ENCODE measurements at places on chromosomes 2 and 18.

DNA sequence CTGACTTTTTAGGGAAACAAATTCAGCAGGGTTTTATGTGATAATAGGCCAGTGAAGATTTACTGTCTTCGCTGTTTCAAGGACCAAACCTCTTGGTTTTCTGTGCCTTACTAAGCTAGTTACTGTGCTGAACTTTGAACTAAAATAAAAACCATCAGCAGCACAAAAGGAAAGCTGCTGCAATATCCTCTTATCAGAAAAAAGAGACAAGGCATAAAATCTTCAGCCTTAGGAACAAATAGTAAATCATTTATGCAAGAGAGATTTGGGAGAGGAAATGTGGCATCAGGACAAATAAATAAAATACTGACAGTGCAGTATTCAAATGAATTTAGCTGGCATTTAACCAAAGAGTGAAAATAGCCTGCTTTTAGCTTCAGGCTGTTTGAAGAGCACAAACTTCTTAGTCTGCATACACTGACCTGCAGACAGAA, 64.1 kb upstream of the EHBP1 start:
- DNase-seq, result no peak

- no peak for DNase-seq
Measured at GRCh38 chr2:179255129-179255528, 9.5 kb downstream of the SESTD1 start.

DNA sequence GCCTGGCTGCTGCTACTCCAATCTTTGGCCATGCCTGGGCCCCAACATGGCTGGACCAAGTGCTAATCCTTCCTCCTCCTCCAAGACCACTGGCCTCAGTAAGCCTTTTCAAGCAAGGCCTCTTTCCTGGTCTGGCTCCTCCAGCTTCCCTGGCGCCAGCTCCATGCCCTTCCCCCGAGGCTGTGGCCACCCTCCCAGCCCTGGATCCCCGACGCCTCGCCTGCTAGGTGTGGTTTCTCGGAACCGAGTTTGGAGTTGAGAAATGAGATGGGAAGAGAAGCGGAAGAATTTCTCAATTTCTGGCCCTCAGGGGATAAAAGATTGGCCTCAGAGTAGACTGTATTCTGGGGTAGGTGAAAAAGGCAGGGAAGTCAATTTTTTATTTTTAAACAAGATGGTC, 46.4 kb downstream of the ADCY3 start:
- DNase-seq, result no peak

DNA sequence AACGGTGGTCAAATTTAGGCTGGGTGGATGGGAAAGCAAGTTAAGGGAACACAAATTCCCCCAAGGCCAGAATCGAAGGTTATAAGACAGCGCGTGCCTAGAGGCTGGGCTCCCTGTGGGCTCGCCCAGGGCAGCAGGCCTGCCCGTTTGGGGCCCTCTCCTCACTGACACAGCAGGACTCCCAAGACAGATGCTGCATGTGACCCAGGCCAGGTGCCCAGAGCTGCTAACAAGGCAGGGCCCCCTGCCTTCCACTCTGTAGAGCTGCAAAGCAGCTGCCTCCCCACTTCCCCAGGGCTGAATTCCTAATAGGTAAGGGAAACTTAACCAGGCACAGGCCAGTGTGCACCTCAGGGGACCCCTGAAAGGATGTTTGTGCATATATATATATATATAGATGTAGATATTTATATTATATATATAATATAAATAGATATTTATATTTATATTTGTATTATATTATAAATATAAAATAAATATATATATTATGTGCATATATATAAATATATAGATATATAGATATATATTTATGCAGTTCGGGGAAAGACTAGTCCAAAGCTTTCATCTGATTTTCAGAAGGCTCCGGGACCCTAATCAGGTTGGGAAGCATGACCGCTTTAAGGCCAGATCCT, 43.7 kb downstream of the TMEM37 start:
- DNase-seq, result no peak

GRCh38 chr2:206158563-206159345, 490 bp downstream of the NDUFS1 start:
- no peak for DNase-seq

DNA sequence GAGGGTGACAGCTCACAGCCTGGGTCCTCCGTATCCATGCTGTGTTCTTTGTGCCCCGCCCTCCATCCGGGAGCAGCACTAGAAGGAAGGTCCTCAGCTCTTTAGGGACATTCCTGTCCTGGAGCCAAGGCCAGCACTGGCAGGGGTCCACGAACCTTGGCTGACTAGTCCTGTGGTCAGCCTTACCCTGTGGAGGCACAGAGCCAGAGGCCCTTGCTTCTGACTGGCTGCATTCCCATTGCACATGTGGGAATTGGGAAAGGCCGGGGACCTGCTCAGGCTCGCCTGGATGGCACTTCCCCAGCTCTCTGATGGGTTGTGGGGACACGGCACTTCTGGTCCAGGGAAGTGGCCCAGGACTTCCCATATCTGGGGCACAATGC, 24.9 kb upstream of the RHOB start:
- DNase-seq, result no peak

DNA sequence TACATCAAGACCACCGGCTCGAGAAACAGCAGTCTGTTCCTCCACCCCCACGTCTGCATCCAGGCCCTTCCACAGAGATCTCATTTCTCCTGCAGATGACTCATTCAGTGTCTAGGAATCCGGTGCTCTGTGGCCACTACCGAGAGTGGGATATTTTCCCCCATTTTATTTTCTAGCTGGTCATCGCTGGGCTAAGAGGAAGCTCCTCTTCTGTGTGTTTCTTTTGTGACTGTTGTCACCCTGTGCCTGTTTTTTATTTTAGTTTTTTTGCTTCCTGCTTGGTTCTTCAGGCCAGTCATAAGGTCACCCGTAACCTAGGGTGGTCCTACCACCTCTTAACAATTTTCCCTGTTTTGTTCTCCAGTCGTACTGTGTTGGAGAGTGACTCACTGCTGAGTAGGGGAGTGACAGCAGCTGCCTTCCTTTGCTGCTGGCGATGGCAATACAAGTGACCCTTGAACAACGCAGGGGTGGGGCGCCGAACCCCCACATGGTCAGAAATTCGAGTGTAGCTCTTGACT, 6.7 kb downstream of the RAMP1 start:
- DNase-seq, result no peak

- no peak for DNase-seq
Measured at GRCh38 chr2:209208211-209208610, 215.6 kb upstream of the MAP2 start.

DNA sequence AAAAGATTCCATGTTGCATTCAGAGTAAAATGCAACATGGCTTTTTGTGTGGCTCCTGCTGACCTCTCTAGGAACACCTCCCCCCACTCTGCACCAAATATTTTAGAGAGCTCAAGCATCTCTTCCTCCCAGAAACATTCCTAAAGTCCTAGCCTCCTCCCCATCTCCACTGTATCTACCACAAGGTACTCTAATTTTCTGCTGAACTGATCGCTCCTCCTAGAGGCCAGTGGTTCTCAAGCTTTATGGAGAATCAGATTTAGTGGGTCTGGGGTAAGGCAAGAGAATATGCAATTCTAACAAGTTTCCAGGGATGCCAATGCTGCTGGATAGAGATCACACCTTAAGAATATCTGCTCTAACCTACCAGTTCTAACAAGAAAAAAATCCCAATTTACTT, 89.5 kb upstream of the HNRNPA3 start:
- no peak for DNase-seq

- DNase-seq, result no peak
Measured at GRCh38 chr2:51003345-51004192, 28.4 kb downstream of the NRXN1 start.

DNA sequence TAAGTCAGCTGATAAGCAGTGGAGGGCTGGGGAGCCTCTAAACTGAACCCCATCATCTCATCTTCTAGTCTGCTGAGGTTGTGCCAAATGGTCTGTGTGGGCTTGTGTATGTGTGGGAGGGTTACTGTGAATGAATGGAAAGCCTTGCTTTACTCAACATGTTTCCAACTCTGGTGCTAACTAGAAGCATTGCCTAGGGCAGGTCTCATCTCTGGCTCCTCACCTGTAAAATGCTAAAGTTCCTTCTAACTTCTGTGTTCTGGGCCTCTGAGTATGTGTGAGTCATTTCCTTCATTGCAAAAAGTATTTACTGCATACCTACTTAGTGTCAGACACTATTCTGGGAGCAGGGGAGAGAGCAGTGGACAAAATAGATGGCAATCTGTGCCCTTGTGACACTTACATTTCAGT, 1.3 kb downstream of the LIPG start:
- no peak for DNase-seq

- DNase-seq, result no peak
Measured at GRCh38 chr2:230557065-230557464, 141.1 kb downstream of the SP100 start.

- no peak for DNase-seq
Measured at GRCh38 chr18:63999871-64000270, 30.0 kb downstream of the SERPINB8 start.

- DNase-seq, result no peak
Measured at GRCh38 chr2:120485096-120485495, 139.2 kb downstream of the INHBB start.

DNA sequence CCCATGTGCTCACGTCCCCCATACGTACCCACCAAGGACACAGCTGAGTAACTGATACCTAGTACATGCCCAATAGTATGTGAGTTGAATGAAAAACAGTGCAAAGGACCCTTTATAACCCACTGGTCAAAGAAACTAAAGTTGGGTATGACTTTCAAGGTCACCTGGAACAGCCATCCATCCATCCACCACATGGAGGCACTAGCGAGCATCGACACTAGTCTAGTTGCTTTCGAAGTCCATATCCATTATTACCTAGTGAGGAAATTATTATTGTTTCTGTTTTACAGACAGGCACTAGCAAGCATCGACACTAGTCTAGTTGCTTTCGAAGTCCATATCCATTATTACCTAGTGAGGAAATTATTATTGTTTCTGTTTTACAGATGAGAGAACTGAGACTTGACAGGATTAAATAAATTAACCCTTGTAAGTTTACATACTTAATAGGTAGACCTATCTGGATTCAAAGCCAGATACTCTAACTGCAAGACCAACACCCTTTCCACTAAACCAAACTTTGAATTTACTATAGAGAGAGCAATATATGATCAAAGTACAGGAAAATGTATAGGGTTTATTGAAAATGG, 233.7 kb downstream of the METTL4 start:
- DNase-seq, result no peak

DNA sequence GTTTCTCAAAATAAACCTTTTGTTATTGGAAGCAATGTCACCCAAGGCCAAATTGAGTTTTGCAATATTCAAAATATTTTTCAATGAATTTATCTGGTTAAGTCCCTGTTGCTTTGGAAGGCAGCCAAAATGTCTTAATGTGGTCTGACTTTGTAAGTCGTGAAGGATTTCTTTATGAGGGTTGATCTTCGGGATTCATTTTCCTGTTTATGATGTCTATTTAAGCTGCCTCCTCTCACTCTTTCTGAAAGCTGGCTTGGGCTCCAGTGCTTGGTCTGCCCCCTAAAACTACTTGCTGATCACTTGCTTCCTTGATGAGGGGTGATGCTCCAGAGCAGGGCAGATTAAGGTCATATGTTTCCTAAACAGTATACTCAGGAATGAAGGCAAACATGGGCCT, 141.1 kb downstream of the ANTXR1 start:
- no peak for DNase-seq

DNA sequence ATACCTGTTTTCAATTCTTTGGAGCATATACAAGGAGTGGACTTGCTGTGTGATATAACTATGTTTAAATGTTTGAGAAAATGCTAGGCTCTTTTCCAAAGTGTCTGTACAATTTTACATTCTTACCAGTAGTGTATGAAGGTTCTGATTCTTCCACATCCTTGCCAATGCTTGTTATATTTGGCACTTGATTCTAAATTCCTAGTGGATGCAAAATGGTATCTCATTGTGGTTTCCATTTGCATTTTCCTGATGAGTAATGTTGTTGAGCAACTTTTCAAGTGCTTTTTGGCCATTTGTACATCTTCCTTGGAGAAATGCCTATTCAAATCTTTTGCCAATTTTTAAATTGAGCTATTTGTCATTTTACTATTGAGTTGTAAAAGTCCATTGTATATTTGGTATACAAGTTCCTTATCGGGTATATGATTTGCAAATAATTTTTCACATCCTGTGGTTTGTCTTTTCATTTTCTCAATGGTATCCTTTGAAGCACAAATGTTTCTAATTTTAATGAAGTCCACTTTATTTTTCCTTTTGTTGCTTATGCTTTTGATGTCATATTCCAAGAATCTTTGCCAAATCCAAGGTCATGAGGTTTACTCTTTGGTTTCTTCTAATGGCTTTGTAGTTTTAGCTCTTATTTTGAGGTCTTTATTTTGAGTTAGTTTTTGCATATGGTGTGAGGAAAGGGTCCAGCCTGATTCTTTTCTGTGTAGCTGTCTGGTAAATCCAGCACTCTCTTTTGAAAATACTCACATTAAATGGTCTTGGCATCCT, 33.2 kb upstream of the CWC22 start:
- DNase-seq, result no peak

GRCh38 chr18:6355789-6356589, 58.7 kb downstream of the L3MBTL4 start:
- peak; percentile 33 for DNase-seq

- DNase-seq, result no peak
Measured at GRCh38 chr18:6069539-6069938, 174.2 kb upstream of the TMEM200C start.

DNA sequence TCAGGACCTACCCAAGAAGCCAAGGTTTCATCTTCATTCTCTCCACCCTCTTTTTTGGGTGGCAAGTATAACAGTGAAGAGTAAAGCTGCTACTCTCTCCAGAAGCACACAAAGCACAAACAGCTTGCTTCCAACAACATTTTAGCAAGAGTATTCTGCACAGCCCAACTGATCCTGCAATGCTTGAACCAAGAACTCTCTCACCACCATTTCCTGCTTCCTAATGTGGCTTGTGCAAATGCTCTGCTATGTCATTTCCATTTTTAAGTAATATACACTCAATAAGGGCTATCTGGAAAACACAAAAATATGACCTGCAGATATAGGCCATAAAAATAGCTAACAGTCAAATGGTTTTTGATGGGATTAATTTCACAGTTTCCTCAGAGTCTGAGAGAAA, 24.1 kb upstream of the IHH start:
- DNase-seq, result no peak

GRCh38 chr18:31419457-31419932, 28.0 kb upstream of the DSG3 start:
- DNase-seq, result no peak

- DNase-seq, result no peak
Measured at GRCh38 chr2:99444222-99444621, 45.6 kb downstream of the REV1 start.

All from NCI-H2029 treated with DMSO at 0.1 percent for 48 hours (cell line).